ENCODE measurements at places on chromosomes 1 and 21.

DNA sequence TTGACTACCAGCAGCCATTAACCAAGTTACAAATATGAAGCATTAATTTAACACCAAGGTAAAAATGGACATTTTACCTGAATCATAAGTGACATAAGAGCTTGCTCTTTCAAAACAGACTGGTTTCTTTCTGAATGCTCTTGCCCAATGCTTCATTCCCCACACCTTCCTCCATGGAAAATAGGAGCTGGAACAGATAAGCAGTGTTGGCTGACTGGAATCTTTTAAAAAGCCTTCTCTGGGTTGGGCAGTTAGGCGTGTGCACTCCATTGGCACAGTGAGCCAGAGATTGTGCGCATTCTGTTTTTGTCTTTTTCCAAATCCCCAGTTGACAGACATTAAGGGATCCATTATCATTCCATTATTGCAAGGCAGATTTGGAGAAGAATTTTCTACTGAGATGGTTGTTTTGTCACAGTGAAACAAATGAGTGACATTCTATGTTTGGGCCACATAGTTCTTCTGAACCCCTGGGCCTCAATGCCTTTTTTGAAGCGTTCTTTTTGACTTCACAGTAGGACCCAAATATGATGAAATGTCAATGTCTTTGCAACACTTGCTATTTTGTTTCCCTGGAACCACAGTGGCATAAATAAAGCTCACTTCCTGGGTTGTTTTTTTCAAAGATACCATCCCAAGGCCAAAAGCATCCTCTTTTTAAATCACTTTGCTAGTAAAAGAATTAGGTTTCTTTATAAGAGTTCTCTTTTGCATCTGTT, 32.3 kb downstream of the LRRC8B start:
- peak; percentile 79 for DNase-seq

GRCh38 chr1:20590306-20590777, 1.4 kb downstream of the CDA start:
- peak; percentile 95 for DNase-seq

GRCh38 chr1:23801338-23801748, 789 bp upstream of the GALE start:
- peak; percentile 63 for DNase-seq

- no peak for DNase-seq
These were observed 118.7 kb downstream of the CASZ1 start for GRCh38 chr1:10677491-10678391.

DNA sequence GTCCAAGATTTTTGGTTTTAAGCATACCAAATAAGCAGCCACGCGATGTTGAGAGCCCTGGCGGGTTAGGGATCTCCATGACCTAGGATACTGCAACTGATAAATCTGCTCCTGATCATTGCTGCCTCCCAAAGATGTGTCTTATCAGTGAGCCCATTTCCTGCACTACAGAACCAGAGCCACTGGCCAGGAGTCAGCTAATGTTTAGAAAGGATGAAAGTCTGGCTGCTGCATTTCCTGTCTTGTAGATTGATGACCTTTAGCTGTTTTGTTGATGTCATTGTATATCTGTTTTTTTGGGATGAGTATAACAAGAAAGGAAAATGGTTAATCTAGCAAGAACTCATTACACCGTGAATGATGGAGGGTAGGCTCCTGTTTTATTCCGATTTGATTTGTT, 74.5 kb downstream of the C1orf21 start:
- no peak for DNase-seq

- peak; percentile 36 for DNase-seq
These were observed 36.5 kb downstream of the LRRC8C start for GRCh38 chr1:89669441-89669840.
